ENCODE measurements at places on chromosomes 13 and 19. TPM values are rescaled to one million over a fixed set of nuclear protein-coding genes. Genes with fewer than 3 reads are reported as not detected.

DNA sequence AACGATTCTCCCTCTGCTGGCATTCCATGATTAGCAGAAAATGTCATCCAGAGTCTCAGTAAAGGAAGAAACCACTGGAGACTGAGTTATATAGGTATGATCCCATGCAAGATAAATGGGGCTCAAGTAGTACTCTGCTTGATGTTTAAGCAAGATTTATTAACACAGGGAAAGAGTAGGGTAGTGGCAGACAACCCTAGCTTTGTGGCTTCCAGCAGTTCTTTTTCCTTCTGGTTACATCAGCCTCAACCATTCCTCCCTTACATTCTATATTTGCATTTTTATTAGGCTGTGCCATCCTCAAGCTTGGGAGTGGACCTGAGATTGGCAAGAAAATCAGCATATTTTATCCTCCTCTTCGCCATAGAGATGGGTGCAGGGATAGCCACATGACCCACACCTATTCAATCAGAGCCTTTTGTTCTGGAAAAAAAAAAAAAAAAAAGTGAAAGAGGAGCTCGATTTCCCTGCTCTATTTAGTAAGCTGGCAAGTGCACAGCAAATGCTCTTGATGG lies 402.1 kb downstream of the ZNF536 start:
- DNase-seq = no peak

CNMD gene
- not detected for total RNA-seq

GSX1 gene
- not detected for total RNA-seq

GRCh38 chr19:35783469-35784434 lies 8.4 kb downstream of the ARHGAP33 start:
- no peak for DNase-seq

DNA sequence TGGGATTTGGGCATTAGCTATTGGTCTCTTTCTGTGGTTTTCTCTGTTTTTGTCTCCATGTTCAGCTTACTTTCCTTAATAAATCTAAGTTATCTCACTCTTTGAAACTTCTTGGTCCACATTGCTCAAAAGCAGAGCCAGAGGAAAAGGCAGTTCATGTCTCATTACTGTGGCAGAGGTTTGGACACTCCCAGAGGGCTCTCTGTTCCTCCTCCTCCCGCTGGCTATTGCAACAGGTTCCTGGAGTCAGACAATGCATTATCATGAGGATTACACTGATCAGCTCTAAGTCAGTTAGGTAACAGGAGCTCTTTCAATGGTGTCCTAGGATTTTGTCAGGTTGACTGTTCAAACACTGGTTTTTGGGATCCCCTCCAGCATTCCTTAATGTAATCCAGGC lies 298.8 kb downstream of the NDFIP2 start:
- DNase-seq = no peak

GRCh38 chr13:94324767-94325540 lies 154.5 kb downstream of the DCT start:
- DNase-seq = peak; percentile 25

TMEM238 gene
- total RNA-seq = 5.9 TPM

ZNF787 gene
- 13.5 TPM for total RNA-seq

CCDC70 gene
- total RNA-seq = not detected

DNA sequence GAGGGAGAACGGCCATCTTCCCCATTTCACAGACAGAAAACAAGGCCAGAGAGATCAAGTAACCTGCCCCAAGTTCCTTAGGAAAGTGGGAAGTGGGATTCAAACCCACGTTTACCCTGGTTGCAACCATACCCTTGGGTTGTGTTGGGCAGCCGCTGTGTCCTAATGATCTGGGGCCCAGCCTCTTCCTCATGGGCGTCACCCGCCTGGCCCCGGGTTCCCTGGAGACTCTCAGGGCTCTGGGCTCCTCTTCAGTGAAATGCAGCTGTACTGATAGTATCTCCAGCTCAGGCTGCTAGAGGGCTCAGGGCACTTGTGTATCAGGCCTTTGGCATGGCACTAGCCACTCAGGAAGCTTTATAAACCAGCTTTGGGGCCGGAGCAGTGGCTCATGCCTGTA lies 9.8 kb downstream of the TMED1 start:
- no peak for DNase-seq

ERICH4 gene
- total RNA-seq = not detected

DNA sequence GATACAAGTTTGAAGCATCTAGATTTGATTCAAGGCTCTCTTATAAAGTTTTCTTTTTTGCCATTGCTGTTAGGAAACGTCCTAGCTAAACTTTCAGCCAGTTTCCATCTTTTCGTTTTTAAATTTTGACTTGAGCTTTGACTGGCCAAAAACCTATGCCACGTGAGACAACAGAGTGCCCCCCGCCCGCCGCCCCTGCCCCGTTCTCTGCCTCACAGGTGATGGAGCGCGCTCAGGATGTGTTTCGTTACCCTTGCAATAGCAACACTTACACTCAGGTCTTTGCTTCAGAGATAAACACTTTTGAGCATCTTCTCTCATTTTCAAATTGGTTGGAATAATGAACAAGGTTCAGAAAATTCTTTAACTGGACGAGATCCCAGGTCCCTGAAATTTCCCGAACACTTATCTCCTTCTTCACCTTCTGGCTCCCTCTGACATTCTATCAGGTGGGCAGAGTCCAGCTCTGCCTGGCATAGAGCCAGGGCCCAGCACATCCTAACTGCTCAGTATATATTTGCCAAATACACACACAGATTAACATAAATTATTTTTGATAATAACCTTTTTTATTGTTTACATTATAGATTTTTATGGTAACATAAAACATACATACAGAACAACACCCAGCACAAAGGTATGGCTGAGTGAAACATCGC lies 301.1 kb downstream of the IRS2 start:
- DNase-seq = no peak

GRCh38 chr19:44878120-44878865 lies 12.8 kb upstream of the TOMM40 start:
- no peak for DNase-seq

OLFM4 gene
- total RNA-seq = 50.1 TPM

GRCh38 chr13:75610466-75610865 lies 25.7 kb upstream of the LMO7 start:
- no peak for DNase-seq

- DNase-seq = no peak
Observed at GRCh38 chr13:33353646-33354045, 68.1 kb upstream of the STARD13 start.

ZNF829 gene
- 2.0 TPM for total RNA-seq

FBXW9 gene
- total RNA-seq = 5.6 TPM

- DNase-seq = no peak
Observed at GRCh38 chr19:31314849-31315629, 34.2 kb downstream of the TSHZ3 start.

SMIM24 gene
- total RNA-seq = not detected

DNA sequence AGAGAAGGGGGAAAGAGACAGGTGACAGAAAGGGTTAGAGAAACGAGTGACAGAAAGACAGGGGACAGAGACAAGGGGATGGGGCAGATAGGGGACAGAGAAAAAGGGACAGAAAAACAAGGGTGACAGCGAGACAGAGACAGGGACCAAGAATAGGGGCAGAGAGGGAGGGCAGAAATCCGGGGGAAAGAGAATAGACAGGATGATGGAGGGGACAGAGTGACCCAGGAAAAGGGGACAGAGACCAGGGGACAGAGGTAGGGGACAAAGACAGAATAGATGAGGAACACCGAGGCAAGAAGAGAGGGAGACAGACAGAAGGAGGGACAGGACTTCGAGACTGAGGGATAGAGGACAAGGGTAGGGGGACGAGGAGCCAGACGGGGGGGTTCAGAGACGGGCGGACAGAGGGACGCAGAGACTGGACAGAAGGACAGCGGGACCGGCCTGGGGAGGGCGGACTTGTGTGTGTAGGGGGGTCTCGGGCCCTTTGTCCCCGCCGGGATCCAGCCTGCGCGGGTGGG lies 593 bp downstream of the CADM4 start:
- no peak for DNase-seq

SPRED3 gene
- 0.49 TPM for total RNA-seq

GRCh38 chr19:55261671-55262126 lies 2.9 kb upstream of the PPP6R1 start:
- DNase-seq = no peak

GRCh38 chr19:40378509-40378908 lies 11.5 kb downstream of the HIPK4 start:
- no peak for DNase-seq

DNA sequence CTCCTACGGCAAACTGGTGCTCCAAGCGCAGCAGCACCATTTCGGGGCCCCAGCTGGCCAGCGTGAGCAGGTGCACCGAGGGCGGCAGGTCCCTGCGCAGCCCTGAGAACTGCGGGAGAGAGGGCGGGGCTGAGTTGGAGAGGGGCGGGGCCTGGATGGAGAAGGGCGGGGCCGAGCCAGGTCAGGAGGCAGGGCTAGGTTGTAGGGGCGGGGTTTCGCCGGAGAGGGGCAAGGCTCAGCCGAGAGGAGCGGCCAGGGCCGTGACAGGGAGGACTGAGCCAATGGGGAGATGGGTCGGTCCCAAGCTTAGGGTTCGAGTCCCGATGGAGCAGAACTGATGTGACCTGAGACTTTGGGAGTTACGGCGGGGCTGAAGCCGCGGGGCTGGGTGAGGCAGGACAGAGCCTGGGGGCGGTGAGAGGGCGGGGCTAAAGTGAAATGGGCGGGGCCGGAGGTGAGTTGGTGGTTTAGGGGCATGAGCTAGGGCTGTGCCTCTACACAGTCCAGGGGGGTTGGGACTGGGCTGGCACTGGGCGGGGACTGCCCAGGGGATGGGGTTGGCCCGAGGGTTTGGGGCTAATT lies 19.0 kb downstream of the MAN2B1 start:
- DNase-seq = no peak

GRCh38 chr19:4369109-4369887 lies 25.9 kb downstream of the MPND start:
- DNase-seq = no peak

DNA sequence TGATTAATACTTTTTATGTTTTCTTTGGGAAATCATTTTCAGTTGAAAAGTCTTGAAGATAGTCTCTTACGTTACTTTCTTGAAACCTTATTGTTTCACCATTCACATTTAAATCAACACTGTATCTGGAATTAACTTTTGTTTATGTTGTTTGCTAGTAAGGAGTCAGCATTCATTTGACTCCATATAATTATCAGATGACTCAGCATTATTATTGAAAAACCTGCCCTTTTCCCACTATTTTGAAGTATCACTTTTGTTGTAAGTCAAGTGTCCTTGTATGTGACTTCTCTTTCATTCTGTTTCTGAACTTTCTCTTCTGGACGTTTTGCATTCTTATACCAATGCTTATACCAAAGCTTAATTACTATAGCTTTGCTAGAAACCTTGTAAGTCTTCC lies 186.1 kb upstream of the KLF12 start:
- DNase-seq = no peak

GRCh38 chr19:54430306-54431254 lies 15.3 kb downstream of the TTYH1 start:
- DNase-seq = no peak

- DNase-seq = no peak
Observed at GRCh38 chr13:25857830-25858229, 194.0 kb downstream of the SHISA2 start.

GRCh38 chr19:19480688-19481087 lies 34.7 kb downstream of the TSSK6 start:
- DNase-seq = no peak

GRCh38 chr19:1975162-1975480 lies 34.1 kb downstream of the CSNK1G2 start:
- no peak for DNase-seq

- DNase-seq = no peak
Observed at GRCh38 chr19:12867120-12868099, 13.8 kb downstream of the DNASE2 start.

DNA sequence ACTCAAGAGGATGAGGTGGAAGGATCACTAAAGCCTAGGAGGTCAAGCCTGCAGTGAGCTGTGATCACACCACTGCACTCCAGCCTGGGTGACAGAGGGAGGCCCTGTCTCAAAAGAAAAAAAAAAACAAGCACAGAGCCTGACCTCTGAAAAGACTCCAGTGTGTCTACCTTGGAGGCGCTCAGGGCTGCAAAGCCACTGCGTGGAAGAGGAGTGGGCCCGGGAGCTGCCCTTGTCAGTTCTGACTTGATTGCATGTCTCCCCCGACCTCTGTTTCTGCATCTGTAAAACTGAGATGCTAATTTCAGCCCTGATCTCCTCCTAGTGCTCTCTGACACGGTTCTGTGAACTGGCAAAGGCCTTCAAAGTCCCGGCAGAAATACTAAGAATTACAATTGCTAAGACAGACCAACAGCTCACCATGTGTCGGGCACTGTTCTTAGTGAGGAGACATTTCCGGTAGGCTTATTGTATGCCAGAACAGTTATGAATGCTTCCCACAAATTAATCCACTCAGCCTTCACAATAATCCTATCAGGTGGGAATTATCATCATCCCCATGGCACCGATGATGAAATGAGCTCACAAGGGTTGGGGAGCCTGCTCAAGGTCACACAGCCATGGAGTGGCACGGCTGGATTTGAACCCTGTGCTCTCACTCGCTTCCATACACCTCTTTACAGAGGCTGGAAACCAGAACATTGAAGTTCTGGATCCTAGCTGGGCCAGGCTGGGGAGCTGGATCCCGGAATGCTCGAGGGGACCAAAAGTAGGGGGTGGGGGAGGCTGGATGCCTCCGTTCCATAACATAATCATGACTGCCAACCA lies 3.5 kb downstream of the AKT2 start:
- DNase-seq = no peak

IGFLR1 gene
- 7.4 TPM for total RNA-seq

- DNase-seq = no peak
Observed at GRCh38 chr13:91232716-91233115, 114.8 kb upstream of the MIR17HG start.

GRCh38 chr19:1038978-1039645 lies 795 bp upstream of the ABCA7 start:
- no peak for DNase-seq

DNA sequence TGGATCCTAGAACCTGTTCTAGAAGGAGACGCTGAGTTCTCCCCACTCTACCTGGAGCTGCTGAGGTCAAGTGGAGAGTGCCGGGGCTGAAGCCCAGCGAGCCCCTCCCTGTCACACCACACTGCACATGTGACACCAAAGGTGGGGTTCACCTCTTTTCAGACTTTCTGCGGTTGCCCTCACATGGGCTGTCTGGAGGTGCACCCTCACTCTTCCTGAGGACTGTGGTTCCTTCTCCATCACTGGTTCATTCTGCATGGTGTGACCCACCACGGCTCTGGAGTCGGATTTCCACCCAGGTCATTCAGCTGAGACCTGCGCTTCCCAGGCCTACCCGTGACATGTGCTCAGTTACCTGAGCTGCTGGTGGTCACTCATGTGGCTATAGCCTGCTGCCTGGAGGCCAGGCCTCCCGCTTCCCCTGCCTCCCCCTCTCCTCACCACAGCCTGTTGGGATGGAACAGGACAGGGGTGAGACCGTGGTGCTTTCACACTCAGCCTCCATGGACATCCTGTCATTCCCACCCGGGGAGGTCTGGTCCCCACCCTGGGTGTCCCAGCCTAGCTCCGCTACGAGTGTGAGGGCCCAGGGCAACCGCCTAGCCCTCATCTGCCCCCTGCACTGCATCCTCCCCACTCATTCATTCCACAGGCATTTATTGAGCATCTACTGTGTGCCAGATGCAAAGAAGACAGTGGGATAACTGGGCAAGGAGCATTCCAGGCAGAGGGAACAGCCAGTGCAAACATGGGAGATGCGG lies 605 bp upstream of the A1BG start:
- DNase-seq = no peak
